ENCODE measurements at places on chromosomes 3 and 15. TPM values are rescaled to one million over a fixed set of nuclear protein-coding genes. Genes with fewer than 3 reads are reported as not detected.

- DNase-seq, result no peak
These were observed 419.6 kb downstream of the DIPK2A start for GRCh38 chr3:144391236-144391635.

DNA sequence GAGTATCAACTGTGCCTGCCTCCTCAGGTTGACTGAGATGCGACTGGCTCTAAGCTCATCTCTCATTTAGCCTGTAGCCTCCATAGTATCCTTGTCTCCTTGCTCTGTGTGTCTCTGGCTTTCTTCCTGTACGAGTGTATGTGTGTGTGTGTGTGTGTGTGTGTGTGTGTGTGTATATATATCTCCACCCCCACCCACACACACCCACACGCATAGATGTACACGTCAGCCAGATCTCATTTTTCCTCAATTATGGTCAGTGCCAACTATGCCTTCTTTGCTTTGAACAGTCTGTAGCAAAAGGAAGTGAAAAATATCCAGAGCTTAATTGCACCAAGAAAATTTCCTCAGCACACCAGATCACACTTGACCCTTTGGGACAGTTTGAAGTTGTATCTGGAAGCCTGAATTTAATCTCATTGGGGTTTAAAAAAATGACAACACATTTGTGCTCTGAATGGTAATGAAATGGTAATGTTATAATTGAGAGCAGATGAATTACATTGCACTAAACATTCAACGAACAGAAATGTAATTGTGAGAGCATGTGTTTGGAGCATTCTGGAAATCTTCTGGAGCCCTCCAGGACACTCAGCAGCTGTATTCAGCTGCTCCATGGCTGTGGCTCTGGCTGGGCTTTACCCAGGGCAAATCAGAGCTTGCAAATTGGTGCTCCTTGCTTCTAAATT lies 63.6 kb downstream of the RYR3 start:
- DNase-seq, result no peak

NFKBIZ gene
- total RNA-seq, result 22.4 TPM

DNA sequence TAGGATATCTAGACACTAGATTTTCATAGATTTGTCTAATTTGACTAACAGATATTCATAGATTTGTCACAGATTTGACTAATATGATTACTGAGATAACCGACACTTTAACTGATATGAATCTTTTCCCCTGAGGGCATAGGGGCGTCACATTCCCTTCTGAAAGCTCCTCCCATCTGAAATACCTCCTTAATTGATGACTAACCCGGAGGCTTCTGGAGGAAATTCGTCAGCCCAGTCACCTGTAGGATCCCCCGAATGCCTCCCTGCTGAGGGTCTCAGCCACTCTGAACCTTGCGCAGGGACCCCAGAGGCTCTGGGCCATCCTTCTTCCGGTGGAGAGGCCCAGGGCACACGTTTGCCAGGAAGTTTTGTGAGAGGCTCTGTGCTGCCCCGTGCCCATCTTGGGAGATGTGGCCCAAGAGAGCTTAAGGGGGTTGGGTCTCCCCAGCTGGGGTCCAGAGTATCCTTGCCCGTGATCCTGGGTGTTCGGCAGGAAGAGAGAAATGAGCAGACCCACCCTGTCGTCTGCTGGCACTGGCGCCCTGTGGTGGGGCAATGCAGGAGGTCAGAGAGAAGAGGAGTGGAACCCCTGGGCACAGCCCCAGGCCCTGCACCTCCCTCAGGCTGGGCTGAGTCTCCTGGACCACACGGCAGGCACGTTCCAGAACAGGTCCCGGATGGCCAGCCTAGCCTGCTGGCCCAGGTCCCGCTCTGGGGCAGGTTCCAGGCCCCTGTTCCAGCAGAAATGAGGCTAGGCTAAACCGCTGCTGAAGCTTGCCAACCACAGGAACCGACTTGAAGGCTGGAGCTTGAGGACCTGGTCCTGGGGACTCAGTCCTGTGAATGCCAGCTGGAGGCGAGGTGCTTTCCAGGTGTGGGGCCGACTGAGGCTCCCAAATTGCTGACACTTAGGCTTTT lies 1.7 kb downstream of the PLA2G4D start:
- no peak for DNase-seq

GRCh38 chr3:42159706-42160472 lies 68.7 kb downstream of the TRAK1 start:
- no peak for DNase-seq

ACKR4 gene
- total RNA-seq, result 4.4 TPM

SUCNR1 gene
- not detected for total RNA-seq

DNA sequence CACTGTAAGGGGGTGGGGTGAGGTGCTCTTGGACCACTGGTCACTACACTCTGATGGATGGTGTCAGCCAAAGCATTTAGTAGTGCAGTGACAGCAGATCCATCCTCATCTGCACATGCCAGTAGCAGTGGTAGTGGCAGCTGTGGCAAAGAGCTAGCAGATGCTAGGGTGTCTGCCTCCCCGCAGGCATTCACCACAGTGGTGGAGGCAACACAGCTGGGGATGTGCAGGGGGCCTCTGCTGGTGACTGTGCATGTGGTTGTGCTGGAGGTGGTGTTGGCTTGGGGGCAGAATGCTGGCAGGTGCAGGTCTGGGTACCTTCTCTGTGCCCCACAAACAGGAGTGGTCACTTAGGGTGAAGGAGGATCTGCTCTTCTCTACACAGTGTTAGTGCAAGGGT lies 19.4 kb upstream of the DCUN1D1 start:
- no peak for DNase-seq

STAB1 gene
- 189 TPM for total RNA-seq

FAM81A gene
- total RNA-seq, result 0.07 TPM

LNP1 gene
- total RNA-seq, result 0.99 TPM

SLC22A13 gene
- total RNA-seq, result 0.18 TPM

- DNase-seq, result no peak
These were observed 79.8 kb downstream of the CNTN6 start for GRCh38 chr3:1172644-1173043.

ALDH1L1 gene
- total RNA-seq, result not detected

GRCh38 chr3:112561484-112561733 lies 353 bp downstream of the ATG3 start:
- no peak for DNase-seq

GRCh38 chr3:37218206-37218605 lies 43.8 kb upstream of the LRRFIP2 start:
- no peak for DNase-seq

DNA sequence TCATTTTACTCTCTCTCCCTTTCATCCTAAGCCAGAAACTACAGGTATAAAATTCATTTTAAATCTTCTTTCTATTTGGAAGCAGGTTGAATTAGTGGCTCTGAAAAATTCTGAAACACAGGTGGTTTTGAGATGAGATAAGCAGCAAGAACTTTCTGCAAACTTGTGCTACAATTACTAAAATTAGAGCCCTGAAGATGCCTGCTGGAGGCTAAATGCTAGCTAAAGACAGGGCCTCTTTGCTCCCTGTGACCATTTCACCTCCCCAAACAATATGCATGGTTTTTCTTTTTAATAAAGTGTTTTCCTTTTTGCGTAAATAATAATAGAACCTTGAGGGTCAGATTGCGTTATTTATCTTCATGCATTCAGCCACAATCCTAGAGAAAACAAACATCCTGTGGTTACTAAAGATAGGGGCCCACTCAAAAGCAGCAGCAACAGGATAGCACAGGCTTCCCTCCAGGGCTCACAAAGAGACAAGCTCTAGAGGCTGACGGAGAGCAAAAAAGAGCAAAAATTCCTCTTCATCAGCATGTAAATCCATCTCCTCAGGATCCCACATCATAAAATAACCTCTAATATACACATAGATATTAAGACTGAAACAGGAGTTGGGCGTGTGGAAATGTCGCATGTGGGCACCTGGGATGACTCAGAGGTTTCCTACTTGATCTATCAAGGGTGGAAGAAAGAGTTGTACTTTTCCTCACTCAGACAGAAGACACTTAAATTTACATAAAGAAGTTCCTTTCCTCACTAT lies 26.5 kb upstream of the CP start:
- DNase-seq, result no peak

- DNase-seq, result no peak
These were observed 589.2 kb downstream of the ROBO1 start for GRCh38 chr3:79178471-79179180.

- DNase-seq, result no peak
These were observed 84.3 kb downstream of the SHQ1 start for GRCh38 chr3:72763751-72764440.

Data from pulmonary artery endothelial cell (primary cell).